ENCODE measurements at places on chromosomes 7 and 10.
A peak's percentile ranks its signal among the peaks of the same experiment; 100 is the strongest.

GRCh38 chr10:121205625-121206024 lies 354.5 kb downstream of the WDR11 start:
- DNase-seq, result no peak

- no peak for DNase-seq
Measured at GRCh38 chr7:25940086-25940906, 211.7 kb upstream of the NFE2L3 start.

- DNase-seq, result no peak
Measured at GRCh38 chr10:100339236-100339635, 7.8 kb upstream of the SCD start.

- no peak for DNase-seq
Measured at GRCh38 chr10:131041441-131041840, 270.1 kb downstream of the TCERG1L start.

DNA sequence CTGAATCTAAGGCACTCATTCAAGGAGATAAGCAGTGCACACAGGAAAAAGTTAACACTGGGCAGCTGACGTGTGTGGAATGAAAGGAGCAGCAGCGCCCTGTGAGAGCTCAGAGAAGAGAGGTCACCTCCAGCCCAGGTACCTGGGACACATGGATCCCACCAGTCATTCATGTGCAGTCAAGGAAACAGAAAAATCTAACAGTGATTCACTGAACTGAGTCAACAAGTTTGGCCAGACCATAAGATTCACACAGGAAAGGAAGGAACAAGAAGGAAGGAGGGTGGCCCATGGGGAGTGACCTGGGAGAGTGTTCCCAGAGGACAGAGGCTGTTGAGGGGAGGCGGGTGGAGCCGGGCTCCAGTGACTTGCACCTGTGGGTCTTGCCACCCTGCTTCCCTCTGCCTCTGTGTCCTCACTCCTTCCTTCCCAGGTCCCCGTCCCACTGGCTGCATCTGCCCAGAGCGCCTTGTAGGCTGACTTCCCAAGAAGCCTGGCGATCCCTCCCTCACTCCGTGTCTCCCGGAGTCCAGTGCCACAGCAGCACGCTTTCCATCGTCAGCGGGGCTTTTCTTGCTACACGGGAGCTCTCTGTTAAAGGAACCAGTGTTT lies 27.7 kb downstream of the RNF32 start:
- no peak for DNase-seq

DNA sequence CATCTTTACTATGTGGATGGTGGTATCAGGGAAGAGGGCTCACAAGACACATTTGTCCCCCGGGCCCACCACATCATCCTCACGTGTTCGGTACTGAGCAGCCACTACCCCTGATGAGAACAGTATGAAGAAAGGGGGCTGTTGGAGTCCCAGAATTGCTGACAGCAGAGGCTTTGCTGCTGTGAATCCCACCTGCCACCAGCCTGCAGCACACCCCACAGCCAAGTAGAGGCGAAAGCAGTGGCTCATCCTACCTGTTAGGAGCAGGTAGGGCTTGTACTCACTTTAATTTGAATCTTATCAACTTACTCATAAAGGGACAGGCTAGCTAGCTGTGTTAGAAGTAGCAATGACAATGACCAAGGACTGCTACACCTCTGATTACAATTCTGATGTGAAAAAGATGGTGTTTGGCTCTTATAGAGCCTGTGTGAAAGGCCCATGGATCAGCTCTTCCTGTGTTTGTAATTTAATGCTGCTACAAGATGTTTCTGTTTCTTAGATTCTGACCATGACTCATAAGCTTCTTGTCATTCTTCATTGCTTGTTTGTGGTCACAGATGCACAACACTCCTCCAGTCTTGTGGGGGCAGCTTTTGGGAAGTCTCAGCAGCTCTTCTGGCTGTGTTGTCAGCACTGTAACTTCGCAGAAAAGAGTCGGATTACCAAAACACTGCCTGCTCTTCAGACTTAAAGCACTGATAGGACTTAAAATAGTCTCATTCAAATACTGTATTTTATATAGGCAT lies 9.1 kb upstream of the CSGALNACT2 start:
- DNase-seq, result no peak

- DNase-seq, result no peak
Measured at GRCh38 chr10:62000037-62000603, 98.6 kb downstream of the ARID5B start.

- no peak for DNase-seq
Measured at GRCh38 chr7:151291206-151291605, 42.7 kb upstream of the SMARCD3 start.

- peak; percentile 65 for DNase-seq
Measured at GRCh38 chr7:50418086-50418515, 32.0 kb downstream of the FIGNL1 start.

DNA sequence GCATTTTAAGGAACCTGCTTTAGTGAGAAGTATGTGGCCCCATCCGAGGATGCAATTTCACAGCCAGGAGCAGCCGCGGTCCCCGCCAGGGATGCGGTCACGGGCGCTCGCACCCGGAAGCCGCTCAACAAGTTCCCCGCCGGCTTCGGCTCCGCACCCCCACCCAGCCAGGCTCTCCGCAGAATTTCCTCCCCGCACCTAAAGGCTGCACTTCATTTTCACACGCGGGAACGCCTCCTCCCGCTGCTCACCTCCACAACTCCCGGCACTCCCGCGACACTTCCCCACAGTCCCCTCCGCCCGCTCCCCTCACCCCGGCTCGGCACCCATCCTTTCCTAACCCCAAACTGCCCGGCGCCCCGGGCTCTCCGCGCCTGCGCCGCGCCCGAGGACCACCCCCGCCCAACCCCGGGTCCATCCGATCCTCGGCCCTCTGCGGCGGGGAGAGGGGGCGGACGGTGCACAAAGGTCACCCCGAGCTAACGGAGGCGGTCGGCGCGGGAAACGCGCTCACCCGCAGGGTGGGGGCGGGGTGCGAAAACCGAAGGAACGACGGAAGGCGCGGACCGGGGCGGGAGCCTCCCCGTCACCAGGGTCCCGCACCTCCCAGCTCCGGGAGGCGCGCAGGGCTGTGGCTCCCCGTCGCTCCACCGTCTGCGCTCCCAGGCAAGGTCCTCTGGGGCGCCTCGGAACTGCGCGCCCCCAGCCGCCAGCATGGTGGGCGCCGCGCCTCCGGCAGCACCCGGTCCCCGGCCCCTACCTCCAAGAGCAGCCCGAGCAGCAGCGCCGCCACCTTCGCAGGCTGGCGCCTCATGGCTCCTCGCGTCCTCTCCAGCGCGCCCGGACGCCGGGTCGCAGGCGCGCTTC lies 558 bp downstream of the VOPP1 start:
- peak; percentile 61 for DNase-seq

GRCh38 chr10:122014652-122015248 lies 25.8 kb downstream of the TACC2 start:
- DNase-seq, result no peak

GRCh38 chr10:126398924-126399323 lies 10.6 kb upstream of the ADAM12 start:
- DNase-seq, result no peak

DNA sequence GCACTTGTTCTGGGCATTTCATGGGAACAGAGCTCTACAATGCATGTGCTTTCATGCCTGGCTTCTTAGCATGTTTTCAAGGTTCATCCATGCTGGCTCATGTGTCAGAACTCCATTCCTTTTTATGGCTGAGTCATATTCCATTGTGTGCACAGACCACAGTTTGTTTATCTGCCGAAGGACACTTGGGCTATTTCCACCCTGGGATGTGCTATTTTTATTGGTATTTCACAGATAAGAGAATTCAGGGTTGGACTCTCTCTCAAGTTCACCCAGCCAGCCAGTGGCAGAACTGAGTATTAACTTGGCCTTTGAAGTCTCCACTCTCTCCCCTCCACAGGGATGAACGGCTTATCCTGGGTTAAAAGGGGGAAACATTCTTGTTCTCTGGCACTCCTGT lies 190.7 kb upstream of the GPR26 start:
- no peak for DNase-seq

GRCh38 chr10:64067009-64067606 lies 545.9 kb downstream of the REEP3 start:
- no peak for DNase-seq

GRCh38 chr10:1293636-1294435 lies 237.7 kb downstream of the WDR37 start:
- no peak for DNase-seq

- no peak for DNase-seq
Measured at GRCh38 chr10:49500412-49500811, 38.5 kb downstream of the ERCC6 start.

GRCh38 chr7:88322151-88322550 lies 15.5 kb upstream of the STEAP4 start:
- DNase-seq, result no peak

DNA sequence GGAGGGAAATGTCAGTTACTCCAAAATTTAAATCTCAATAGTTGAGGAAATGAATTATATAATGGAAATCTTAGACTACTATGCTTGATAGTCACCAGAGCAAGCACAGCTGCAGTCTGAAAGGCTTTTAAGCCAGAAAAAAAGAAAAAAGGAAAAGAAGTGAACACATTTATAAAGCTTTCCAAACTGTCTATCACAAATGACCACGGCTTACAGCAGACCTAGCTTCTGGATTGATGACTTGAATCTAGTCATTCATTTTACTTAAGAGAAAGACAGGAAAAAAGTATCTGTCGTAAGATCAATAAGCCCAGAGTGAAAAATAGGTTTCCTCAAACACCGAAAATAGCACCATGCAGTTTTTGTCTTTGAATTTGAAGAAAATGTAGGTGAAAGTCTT lies 67.9 kb upstream of the OGDHL start:
- DNase-seq, result no peak

DNA sequence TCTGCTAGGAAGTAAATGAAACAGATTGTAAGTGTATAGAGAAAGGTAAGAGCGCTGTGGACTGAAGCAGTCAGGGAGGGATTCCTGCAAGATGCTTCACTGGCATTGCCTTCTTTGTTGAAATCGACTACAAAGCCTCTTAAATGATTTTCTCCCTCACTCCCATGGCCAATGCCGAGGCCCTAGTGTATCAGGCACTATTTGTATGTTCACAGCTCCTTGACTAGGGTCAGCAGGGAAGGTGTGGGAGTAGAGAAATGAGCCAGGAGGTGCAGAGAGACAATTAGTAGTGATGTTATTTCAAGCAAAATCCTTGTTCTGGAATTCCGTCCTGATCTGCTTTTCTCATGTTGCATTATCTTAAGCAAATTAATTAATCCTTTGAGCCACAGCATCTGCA lies 22.9 kb upstream of the DUSP5 start:
- no peak for DNase-seq

DNA sequence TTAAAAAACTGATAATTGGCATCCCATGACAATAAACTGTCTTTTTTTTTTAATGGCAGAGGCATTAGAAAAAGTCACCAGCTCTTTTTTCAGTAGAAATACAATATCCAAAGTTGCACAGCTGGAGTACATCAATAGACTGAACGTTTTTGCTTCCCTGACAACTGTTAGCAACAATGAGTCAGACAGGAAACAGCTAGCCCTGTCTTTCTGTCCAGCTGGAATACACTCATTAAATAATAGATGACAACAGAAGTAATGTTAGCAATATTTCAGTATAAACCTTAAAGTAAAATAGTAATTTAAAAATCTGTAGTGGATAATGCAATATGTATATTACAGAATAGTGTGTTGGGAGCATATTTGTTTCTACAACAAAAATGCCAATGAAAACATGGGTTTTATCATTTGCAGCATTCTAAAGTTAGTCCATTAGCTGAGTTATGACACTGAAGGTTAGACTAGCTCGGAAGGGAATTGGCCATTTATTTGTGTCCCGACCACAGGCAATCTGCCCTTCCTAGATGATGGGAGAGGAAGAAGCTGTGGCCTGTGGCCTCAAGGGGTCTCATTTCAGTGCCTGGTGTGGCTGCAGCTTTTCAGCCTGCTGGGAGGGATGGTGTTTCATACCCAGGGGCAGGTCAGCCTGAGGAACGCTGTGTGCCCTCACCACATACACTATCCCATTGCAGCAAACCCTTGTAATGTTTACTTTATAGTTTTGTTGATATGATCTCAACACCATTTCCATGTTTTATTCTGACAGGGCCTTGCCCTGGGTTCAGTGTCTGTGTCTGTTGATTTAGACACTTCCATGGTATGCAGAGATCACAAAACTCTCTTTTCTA lies 173.3 kb downstream of the SLC16A9 start:
- DNase-seq, result no peak

- DNase-seq, result no peak
Measured at GRCh38 chr10:106866244-106866845, 298.2 kb downstream of the SORCS1 start.

DNA sequence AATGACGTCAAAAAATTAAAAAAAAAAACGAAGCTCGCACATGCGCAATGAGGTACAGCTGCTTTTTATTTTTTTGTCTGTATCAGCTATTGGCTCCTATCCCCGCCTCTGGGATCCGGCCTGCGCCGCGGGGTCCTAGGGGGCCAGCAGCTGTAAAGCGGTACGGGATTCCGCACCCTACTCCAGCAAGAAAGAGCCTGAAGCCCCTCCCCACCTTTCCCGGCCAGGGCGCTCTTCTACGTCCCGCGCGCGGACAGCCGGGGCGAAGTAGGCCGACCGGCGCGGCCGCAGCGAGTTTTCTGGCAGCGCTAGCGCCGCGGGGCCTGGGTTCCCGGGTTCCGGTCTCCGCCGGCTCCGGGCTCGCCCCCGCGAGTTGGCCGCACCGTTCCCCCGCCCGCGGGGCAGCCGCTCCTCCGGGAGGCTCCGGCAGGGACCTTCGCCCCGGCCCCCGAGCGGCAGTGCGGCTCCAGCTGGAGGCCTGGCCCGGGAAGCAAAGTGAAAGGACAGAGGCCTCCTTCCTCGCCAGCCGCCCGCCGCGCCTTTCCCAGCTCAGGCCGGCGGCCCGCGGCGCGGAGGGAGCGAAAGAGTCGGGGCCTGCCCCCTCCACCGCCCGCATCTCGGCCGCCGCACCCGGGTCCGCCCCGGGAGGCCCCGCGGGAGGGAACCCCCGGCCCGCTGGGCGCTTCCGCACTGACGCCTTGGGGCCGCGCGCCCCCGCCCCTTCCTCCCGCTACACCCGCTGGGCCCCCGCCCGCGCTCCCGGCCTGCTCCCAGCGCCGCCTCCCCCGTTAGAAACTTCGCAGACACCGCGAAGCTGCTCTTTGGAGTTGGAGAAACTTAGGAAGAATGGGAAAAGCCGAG lies 4.7 kb upstream of the SPAG6 start:
- DNase-seq, result peak; percentile 42

GRCh38 chr7:151790830-151791620 lies 85.9 kb downstream of the PRKAG2 start:
- no peak for DNase-seq

DNA sequence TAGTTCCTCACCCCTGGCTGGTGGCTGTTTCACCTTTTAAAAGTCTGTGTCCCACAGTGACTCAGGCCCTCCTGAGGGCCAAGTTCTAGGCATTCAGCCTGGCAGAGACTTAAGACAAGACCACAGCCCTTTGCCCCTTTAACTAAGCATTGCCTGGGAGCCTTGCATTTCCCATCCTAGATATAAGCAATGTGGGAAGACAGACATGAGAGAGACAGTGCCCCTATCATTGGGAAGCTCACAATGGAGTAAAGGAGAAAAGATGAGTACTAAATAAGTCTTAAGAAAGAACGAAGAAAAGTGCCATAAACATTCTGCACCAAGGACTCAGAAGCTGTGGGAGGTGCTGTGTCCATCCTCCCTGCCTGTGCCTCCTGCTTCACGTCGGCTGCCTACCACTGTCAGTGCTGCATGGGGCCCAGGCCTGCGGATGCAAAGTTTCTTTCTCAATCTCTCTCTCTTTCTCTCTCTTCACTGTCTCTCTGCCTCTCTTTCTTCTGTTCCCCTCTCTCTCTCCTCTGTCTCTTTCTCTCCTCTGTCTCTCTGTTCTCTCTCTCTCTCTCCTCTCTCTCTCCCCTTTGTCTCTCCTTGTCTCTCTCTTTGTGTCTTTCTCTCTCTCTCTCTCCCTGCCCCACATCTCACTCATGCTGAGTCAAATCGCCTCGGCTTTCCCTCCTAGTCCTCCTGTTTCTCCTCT lies 21.5 kb downstream of the GPRIN2 start:
- no peak for DNase-seq

Measured in activated gamma-delta T cell treated with Interleukin-2 at 50 U/mL for 16 hours (primary cell).